ENCODE measurements at places on chromosomes 6 and 20.
A peak's percentile ranks its signal among the peaks of the same experiment; 100 is the strongest.

DNA sequence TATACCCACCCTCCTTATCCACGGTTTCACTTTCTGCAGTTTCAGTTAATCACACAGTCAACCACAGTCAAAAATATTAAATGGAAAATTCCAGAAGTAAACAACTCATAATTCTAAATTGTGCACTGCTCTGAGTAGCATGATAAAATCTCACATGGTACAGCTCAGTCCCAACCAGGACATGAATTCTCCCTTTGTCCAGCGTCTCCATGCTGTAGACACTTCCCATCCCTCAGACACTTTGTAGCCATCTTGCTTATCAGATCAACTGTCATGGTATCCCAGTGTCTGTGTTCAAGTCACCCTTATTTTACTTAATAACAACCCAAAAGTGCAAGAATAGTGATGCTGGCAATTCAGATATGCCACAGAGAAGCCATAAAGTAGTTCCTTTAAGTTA, 94.7 kb downstream of the PDE10A start:
- no peak for DNase-seq

DNA sequence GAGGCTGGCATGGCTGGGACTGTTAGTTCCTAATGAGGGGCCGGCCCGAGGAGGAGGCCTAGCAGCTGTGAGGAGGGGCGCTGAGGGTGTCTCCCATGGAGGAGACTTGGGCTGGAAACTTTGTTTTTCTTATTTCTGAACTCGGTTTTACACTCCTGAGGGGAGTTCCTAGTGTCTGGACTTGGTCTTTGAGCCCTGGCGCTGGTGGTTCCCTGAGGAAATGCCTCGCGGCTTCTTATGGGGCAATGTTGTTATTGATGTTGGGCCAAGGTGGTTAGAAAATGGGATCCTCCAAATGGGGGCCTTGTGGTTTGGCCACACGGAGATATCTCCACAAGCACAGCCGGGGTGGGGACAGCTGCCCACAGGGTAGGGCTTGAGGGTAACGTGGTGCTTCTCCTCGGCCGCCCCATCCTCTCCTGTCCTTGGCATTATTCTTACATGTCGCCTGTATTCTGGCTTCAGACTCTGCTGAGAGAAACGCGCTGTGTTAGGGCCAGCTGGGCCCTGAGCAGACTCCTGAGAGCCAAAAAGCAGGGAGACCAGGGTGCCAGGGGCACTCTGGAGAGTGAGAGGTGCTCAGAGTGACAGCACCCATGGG, 136.9 kb downstream of the FOXO3 start:
- DNase-seq: no peak

GRCh38 chr20:6533761-6534479, 233.6 kb upstream of the BMP2 start:
- DNase-seq: no peak

- DNase-seq: no peak
Observed at GRCh38 chr6:5274231-5274630, 12.9 kb downstream of the FARS2 start.

DNA sequence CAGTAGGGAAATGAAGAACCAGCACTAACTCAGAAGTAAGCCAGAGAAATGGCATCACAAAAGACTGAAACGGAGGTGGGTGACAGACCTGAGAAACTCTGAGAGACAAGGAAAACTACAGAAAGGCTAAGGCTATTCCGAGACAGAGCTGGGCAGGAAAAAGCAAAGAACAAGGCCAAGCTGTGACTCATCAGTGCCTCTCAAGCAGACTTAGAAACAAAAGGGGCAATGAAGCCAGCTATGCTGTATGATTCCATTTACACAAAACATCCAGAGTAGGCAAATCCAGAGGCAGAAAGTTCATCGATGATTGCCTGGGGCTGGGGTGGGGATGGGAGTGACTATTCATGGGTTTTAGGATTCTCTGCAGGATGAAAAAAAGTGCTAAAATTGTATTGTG, 50.0 kb downstream of the SLC23A2 start:
- DNase-seq: no peak

DNA sequence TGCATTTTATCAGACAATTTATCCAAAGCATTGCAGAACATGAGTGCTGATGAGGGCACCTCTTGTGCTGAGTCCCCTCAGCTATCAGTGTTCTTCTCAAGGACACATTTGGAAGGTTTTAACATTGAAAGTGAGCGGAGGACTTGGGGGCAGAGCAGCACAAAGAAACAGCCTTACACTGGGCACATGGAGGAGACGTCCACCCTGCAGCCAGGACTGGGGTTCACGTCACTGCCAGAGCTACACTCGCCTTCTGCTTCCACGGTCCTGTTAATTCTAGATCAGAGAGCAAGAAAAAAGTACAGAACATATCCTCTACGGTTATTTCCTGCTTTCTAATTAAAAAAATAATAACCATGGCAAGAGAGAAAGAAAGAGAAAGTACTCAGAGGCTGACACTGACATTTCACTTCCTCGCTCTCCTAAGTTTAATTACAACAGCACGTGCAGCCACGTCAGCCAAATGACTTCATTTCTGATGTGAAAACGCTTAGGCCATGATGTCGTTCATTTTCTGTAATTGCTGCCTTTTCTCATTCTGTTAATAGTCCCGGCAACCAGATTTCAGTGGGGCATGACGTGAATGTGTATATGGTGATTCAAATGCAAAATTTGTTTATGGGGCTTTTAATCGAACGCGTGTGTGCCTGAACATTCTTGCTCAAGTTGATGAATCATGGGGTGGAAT, 5.1 kb downstream of the PRND start:
- no peak for DNase-seq

DNA sequence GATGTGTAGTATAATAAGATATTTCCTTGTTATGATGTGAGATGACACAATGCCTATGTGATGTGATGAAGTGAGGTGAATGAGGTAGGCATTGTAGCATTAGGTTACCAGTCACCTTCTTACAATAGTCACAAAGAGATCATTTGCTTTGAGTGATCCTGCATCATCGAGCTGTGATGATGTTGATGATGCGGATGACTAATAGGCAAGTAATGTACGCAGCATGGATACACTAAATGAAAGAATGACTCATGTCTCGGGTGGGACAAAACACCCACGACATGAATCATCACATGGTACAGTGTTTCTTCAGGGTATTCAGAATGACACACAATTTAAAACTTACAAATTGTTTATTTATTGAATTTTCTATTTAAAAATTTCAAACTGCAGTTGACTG, 806.3 kb upstream of the GJE1 start:
- DNase-seq: peak; percentile 7

DNA sequence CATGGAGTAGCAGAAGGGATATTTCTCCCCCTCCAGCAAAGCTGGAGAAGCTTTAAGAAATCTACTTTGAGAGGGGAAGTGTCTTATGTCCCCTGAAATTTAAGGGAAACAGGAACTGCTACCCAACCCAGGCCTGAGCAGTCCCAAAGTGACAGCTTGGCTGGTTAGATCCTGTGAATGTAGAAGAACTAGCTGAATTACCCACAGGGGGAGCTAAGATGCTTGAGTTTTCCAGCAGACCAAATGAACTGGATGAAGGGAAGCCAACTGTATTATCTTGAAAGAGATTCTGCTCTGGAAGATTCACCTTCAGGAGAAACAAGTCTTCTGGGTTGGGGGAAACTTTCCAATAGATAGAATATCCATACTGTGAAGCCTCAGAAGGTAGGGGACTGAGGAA, 303.3 kb upstream of the MMS22L start:
- DNase-seq: no peak

DNA sequence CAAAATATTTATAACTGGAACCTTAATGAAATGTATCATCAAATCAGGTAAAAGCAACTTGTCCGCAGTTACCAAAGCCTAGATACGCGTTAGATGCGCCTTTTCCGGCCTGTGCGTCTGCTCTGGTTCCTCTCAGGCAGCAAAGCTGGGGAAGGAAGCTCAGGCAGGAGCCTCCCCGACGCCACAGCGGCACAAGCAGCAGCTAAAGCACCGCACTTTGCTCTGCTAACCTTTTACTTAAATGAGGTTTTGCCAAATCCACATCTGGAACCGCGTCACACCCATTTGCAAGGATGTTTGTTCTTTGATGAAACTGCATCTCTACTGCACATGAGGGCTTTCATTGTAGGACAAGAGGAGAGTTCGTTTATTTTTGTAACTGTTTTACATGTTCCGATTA, 36.8 kb downstream of the THBS2 start:
- DNase-seq: no peak

- DNase-seq: no peak
Observed at GRCh38 chr6:79719248-79719960, 88.3 kb downstream of the SH3BGRL2 start.

DNA sequence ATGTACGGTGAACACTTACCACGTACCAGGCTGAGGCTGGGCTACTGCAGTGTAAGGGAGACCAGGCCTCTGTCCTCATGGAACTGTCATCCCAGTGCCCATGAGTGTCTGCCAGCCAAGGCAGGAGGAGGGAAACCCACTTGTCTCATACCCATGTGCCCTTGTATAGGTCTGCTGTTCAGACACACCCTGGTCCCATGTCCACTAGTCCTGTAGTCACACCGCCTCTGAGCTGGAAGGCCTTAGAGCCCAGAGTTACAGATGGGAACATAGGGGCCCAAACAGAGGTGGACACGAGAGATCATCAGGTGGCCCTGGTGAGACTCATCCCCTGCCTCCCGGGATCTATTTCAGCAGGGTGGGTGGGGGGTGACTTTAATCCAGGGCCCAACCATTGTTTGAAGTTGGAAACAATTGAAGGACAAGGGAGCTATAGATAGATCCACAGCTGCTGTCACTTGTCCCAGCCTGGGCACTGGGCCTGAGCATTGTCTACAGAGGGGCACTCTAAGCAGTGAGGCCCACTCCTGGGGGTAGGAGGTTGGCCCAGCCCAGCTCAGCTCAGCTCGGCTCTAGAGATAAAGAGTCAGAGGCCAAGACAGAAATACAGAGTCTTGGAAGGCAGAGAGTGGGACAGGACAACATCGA, 14.6 kb downstream of the MYH7B start:
- DNase-seq: no peak

GRCh38 chr6:15914553-15914952, 214.3 kb upstream of the MYLIP start:
- DNase-seq: no peak

DNA sequence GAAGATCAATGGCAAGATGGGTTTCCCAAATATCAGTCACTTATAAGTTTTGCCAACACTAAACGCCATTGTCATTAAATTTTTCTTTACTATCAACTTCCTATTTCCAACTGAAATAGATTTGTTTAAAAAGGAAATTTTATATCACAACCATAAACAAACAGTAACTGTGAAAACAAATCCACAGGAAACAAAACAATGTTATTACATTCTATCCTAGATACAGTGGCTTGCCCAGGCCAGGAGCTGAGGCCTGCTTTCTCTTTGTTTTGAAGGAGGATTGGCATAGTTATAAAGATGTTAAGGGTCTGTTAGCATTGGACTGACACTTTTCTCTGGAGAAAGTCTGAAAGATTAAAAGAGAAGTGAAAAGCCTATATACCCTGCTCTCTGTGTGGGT, 24.9 kb downstream of the PPP1R16B start:
- no peak for DNase-seq

DNA sequence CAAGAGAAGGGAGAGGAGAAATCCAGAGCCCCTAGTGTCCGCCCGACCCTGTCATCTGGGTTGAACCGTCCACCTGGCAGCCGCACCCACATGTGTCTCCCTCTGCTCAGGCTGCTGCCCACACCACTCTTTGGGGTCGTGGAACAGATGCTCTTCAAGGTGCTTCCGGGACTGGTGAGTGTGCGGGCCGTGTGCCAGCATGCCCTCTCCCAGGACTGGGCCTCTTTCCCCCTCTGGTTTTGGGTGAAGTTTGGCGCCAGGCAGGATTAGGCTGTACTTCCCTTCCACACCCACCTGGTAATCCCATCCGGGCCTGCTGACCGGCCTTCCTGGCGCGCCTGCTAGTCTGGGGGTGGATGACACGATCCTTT, 7.9 kb downstream of the BPIFB3 start:
- no peak for DNase-seq

DNA sequence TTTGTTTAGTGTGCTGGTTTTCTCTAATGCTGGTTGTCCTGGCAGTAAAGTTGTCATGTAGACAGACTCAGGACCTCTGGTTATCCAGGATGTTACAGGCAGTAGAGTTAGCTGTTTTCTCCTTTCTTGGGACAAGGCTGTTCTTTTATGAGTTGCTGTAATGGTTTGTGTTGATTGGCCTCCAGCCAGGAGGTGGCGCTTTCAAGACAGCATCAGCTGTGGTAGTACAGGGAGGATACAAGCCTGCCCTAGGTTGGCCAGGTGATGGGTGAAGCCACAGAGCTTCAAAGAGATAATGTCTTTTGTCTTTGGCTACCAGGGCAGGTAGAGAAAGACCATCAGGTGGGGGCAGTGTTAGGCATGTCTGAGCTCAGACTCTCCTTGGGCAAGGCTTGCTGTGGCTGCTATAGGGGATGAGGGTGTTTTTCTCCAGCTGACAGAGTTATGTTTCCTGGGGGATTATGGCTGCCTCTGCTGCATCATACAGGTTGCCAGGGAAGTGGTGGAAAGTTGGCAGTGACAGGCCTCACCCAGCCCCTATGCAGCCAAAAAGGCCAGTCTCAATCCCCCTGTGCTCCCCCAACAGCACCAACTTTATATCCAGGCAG, 127.2 kb upstream of the TAB2 start:
- DNase-seq: no peak

GRCh38 chr6:12331951-12332749, 42.0 kb downstream of the EDN1 start:
- no peak for DNase-seq

DNA sequence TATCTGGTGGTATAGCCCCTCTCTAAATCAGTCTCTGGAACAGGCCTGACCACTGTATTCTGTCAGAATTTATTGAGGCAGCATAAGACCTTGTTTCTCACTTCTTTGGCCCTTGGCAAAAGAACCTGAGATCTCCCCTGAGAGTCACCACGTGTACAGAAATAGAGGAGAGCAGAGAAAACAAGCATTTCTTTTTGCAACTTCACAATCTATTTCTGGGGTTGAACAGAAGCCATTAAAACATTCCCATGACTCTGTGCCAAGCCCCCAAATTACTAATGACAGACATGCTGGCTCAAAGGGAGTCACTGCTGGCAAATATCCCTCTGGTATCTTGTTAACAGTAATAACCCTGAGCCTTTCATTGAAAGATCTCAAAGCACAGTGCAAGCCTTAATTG, 395.3 kb downstream of the MAFB start:
- DNase-seq: no peak

DNA sequence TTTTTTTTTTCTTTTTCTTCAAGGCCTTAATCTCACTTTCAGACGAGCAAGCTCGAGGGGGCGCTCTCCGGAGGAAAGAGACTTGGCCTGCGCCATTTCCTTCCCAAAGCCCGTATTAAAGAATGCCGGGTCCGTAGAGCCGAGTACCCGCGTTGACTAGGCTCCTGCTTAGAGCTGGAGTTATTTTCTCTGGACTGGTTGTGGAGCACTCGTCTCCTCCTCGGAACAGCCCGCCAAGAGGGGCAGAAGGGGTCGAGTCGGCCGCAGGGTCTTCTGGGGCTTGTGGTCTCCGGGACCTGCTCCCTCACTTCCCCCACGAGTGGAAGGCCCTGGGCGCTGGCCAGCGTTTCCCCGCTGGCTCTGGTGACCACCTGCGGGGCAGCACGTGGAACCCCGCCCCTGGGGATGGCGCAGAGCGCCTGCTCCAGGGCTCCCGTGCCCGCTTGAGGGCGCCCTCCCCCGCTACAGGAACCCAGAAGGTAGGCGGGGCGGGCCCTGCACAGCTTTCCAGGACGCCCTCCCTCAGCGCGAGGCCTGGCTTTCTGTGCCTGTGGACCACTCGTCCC, 2.7 kb upstream of the MEI4 start:
- no peak for DNase-seq

- no peak for DNase-seq
Observed at GRCh38 chr6:4413073-4413472, 277.7 kb upstream of the ECI2 start.

GRCh38 chr20:43386878-43387277, 70.8 kb upstream of the SRSF6 start:
- no peak for DNase-seq

All from stimulated activated CD4-positive, alpha-beta T cell treated with anti-CD3 and anti-CD28 coated beads, Interleukin-1b, Interleukin-23, amount 100 ng/mL, for 1 hour (primary cell).